ENCODE measurements at places on chromosomes 6 and 20.

GRCh38 chr6:149045404-149045803 lies 272.1 kb upstream of the TAB2 start:
- DNase-seq = no peak

- DNase-seq = no peak
Observed at GRCh38 chr6:140846503-140847261, 1286.0 kb upstream of the GJE1 start.

GRCh38 chr20:19757487-19758132 lies 448 bp upstream of the RIN2 start:
- peak; percentile 62 for DNase-seq

GRCh38 chr6:25746968-25747367 lies 7.6 kb upstream of the SLC17A4 start:
- no peak for DNase-seq

DNA sequence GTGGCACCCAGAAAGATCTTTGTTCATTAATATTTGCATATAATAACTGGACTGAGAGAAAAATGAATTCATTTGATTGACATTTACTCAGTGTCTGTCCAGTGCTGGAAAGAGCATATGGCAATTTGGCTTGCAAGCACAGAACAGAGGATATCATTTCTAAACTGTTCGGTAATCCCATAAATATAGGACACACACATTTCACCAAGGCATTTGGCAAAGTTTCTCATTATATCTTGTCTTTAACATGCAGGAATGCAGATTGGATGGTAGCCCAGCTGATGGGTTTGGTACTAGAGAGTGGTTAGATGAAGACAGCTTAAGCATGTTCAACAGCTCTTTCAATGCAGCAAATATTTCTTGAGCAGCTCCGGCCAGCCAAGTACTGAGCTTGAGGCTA lies 259.2 kb downstream of the PRKN start:
- DNase-seq = no peak

DNA sequence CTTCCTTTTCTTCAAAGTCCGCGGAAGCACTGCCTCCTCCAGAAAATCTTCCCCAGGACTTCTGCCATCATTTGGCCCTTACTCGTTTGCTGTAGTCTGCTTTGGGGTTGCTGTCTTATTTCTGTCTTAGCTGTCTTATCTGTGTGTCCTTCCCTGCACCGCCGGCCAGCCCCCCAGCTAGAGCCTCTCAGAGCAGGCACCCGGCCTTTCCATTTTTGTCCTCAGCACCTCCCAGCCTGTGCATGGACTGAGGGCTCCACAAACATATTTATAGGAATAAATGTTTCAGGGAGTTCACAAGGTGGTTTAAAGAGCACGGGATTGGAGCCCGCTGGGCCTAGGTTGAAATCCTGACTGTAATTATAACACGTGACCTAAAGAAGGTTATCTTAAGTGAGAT lies 8.1 kb downstream of the GLP1R start:
- DNase-seq = no peak

Data from GM13976 (cell line).